ENCODE measurements at places on chromosomes 11 and 22.

- DNase-seq: peak; percentile 50
These were observed at the start of gene C11orf97 for GRCh38 chr11:94511932-94512781. Gene C11orf97 (plus strand): TSS chr11:94512461. CDS start chr11:94512529, 68 bp downstream.

- DNase-seq: no peak
These were observed 1.3 kb upstream of the NPTXR start for GRCh38 chr22:38845004-38845740.

GRCh38 chr11:35143297-35144135, 4.5 kb downstream of the CD44 start:
- DNase-seq: no peak

DNA sequence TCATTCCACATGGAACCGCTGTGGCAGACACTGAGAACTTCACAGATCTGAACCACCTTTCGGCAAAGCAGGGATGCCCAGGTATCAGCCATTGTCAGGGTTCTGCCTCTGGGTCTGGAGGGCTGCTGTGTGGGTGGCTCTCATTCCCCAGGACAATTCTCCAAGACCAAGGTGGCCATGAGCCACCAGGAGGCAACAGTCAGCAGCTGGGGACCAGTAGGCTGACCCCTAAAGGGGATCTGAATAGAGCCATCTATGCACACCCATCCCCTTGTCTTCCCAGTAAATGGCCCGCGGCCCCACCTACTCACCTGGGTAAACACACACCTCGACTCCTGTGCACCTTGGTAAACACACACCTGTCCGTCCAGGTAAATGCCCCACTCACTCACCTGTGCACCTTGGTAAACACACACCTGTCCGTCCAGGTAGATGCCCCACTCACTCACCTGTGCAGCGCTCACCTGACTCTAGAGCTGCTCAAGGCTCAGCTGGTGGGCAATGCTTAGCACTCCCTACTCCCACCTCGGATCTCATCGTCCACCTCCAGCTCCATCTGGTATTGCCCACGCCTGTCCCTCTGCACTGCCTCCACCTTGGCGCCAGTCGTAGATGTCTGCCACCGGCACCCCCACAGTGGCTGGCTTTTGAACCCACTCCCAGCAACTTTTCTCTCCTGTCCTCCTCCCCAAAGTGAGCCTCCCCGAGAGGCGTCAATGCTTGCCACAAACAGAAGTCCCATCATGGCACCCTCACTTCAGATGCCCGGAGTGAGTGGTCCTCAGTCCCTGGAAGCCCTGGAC, 10.2 kb downstream of the SLC25A1 start:
- no peak for DNase-seq

GRCh38 chr11:121839781-121840180, 276.2 kb downstream of the BLID start:
- no peak for DNase-seq

- no peak for DNase-seq
These were observed 1.2 kb upstream of the TBC1D10A start for GRCh38 chr22:30327864-30328345.

DNA sequence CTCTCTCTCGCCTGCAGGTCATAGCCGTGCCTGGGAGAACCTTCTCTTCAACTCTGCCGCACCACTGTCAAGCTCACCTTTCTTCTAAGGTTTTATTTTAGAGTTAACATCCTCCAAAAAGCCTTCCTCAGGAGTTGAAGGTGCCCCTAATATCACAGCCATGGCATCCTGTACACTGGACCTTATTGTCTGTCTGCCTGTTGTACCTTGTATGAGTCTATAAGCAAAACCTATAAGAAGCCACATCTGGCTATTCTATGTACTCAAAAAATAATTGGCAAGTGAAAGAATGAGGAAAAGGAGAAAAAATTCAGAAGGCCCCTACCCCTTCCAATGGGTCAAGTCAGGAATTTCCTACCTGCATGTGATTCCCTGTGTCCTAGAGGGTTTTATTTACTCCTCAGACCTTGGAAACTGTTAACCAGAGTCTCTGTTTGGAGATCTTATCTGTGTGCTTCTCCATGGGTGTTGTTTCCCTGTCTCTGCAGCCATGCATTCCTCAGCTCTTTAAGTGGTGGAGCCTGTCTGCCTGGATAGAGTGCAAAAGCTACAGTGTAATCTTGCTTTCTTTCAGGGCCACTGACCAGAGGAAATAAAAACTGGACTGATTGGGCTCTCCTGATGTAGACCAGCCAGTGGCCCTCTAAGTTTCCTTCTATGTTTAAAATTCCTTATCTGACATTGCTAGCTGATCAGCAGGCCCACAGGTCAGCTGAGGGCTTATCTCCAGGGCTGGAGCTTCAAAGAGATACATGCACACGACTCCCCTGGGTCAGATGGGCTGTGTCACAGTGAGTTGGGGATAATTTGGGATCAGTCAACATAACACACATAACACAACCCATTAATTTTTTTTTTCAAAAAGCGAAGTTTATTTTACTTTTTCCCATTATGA, 37.6 kb upstream of the TMEM135 start:
- no peak for DNase-seq

DNA sequence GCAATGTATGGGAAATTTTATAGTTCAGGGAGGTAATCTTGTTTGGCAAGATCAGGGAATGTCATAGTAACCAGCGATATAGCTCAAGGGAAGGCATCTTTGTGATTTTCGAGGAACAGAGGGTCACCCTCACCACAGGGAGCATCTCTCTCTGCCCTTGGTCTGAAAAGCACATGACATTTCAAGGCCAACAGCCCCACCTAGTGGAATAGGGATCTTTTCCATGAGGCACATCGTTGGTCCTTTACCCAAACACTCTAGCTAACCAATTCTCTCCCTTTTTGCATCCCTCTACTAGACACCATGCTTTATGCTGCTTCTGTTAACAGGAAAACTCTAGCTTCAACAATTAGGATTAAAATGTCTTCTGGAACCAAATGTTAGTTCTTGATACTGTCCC, 179.0 kb downstream of the GRM5 start:
- peak; percentile 12 for DNase-seq

DNA sequence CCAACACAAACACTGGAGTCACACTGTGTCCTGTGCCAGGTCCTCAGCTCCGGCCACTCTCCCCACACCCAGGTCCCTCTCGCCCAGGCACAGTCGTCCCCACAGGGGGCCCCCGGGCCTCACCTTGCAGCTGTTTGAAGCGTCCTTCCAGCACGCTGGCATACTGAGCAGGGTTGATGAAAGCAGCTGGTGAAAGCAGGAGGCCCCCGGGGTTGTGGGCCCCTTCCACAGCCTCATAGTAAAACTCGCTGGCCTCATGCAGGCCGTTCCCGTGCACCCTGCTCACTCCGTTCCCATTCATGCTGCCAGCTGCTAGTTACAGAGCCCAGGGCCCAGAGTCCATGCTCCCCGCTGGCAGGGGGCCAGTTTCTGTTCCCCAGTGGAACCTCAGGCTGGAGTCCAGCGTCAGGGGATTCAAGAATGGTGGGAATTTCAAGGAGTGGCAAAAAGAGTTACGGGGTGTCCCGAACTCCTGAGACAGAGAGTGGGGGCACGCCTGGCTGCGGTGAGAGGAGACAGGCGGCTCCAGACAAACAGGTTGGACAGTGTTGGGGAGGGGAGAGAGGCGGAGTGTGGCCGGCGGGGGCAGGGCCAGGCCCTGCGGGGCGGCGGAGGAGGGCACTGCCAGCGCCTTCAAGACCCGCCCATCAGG, 10.6 kb downstream of the SPTBN2 start:
- DNase-seq: no peak

GRCh38 chr11:25734591-25735211, 597.2 kb upstream of the ANO3 start:
- DNase-seq: no peak

DNA sequence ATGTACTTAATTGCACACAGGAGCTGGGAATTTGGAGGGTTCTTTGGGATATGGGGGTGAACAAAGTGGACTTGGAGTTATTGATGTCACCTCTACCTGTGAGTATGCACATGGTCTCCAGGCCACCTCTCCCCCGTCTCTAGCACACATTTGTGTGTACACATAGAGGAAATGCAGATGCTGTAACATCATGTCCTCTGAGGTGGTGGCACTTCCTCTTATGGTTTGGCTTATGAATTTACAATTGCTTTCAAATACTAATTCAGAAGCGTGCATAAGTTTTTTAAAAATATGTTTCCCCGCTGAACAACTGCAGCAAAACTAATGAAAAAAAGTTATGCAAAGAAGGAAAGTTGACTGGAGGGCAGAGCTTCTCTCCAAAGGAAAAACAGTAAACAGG, 152.0 kb upstream of the TENM4 start:
- DNase-seq: no peak

GRCh38 chr11:122717264-122717867, 61.8 kb downstream of the UBASH3B start:
- no peak for DNase-seq

DNA sequence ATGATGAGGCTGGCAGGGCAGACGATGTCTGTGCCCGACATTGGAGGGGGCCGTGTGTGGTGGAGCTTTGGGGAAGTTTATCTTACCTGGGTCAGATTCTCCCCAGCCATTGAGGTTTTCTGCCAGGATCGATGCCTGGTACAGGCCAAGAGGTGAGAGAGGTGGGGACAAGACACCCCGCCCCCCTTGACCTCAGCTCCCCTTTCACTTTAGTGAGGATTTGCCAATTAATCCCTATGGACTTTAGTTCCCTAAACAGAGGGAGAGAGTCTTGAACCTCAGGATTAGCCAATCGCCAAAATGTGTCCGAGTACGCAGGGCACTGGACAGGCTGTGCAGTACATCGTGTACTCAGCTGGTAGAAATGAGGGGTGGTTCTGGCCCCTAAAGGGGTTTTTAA, 541 bp downstream of the HORMAD2 start:
- no peak for DNase-seq

DNA sequence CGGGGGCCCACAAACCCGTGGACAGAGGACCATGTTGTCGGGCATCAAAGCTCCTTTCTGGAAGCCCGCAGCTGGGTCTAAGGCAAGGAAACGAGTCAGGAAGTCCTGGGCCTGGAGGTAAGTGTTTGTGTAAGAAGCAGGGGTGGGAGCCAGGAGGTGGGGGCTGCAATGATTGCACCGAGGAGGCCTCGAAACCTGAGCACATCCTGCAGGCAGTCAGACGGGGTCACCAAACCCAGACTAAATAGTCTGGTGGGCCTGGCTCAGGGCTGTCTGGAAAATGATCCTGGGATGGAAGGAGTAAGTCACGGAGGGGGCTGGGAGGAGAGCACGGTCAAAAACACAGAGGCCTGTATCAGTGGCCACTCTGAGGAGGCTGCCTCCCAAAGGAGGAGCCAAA, 539.2 kb downstream of the MN1 start:
- DNase-seq: no peak

- DNase-seq: no peak
These were observed 1.3 kb downstream of the PNPLA3 start for GRCh38 chr22:43924877-43925276.

GRCh38 chr11:1163911-1164735, 6.4 kb downstream of the MUC5AC start:
- no peak for DNase-seq

DNA sequence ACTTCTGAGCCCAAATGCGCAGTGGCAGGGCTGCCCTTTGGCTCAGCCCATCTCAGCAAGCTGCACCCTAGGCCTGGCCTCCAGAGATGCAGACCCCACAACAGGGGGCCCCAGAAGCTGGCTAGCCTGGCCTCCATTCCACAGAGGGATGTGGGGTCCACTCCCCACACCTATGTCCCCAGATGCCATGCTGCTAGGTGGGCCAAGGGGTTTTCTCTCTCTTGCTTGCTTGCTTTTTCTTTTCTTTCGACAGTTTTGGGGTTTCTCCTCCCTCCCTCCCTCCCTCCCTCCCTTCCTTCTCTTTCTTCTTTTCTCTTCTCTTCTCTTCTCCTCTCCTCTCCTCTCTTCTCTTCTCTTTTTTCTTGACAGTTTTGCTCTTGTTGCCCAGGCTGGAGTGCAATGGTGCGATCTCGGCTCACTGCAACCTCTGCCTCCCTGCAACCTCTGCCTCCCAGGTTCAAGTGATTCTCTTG, 9.6 kb downstream of the SCARF2 start:
- DNase-seq: no peak

GRCh38 chr11:16321148-16321547, 35.2 kb downstream of the SOX6 start:
- DNase-seq: no peak

DNA sequence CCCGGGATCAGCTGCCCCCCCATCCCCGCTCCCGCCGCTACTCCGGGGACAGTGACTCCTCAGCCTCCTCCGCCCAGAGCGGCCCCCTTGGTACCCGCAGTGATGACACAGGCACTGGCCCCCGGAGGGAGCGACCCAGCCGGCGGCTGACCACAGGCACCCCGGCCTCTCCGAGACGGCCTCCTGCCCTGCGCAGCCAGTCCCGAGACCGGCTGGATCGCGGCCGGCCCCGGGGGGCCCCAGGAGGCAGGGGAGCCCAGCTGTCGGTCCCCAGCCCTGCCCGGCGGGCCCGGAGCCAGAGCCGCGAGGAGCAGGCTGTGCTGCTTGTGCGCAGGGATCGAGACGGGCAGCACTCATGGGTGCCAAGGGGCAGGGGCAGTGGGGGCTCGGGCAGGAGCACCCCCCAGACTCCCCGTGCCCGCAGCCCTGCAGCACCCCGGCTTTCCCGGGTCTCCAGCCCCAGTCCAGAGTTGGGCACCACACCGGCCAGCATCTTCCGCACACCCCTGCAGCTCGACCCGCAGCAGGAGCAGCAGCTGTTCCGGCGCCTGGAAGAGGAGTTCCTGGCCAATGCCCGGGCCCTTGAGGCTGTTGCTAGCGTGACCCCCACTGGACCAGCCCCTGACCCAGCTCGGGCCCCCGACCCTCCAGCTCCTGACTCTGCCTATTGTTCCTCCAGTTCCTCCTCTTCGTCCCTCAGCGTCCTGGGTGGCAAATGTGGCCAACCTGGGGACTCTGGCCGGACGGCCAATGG, 3.9 kb downstream of the RASL10A start:
- no peak for DNase-seq

DNA sequence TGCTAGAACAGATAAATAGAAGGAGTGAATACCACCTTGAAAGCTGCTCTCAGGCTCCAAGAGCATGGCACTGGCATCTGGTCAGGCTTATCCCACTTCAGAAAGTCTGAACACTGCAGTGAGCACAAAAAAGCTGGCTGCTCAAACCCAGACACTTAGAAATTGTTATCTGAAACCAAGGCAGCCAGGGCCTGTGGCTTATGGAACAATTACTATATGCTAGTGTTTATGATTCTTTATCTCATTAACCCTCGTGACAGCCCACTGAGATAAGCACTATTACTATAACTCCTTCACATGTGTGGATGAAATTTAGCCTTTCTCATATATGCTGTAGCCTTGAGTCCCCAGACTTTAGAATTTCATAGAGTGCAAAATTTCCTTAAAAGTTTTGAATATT, 400.2 kb downstream of the RAB38 start:
- no peak for DNase-seq

GRCh38 chr22:37464181-37464580, 22.0 kb downstream of the MFNG start:
- no peak for DNase-seq

DNA sequence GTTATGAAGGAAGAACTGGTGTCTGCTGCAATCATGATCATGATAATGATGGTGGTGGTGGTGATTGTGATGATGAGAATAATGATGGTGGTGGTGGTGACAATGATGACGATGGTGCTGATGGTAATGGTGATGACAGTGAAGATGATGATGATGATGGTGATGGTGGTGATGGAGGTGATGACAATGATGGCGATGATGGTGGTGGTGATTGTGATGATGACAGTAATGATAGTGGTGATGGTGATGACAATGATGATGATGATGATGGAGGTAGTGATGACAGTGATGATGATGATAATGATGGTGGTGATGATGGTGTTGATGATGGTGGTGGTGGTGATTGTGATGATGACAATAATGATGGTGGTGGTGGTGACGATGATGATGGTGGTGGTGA, 52.8 kb upstream of the ANO1 start:
- DNase-seq: no peak
